M059J (cell line): ENCODE measurements at places on chromosomes 16 and 17.

DNA sequence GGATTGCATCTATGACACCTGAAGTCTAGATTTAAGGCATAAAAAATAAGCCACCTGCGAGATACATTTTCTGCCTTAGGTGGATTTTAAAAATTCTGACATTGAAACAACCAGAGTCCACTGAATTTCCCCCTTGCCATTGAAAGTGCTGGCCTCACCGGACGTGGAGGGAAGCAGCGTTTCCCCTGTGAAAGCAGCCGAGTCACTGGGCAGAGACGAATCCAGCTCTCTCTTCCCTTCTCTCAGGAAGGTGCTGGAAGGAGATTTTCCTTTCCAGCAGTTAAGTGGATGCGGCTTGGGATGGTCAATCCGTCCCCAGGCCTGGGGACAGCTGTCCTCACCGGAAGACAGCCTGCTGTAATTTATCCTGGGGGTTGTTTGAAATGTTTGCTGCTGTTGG, 270.9 kb upstream of the FOXF1 start:
- DNase-seq = no peak

DNA sequence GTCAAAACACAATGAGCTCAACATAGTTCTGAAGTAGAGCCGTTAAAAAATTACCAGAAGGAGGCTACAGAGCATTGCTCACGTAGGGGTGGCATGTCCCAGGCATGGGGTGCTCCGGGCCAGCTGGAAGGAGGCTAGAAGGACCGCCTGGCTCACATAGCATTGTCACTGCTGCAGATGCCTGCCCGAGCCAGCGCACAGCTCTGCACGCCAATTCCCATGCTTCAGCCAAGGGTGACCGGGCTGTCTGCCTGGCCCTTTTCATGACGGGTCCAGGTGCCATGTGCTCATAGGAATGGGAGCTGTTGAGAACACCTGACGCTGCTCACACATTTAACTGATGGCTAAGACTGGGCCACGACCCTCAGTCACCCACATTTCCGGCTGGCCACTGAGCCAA, 228.9 kb upstream of the FOXF1 start:
- no peak for DNase-seq

DNA sequence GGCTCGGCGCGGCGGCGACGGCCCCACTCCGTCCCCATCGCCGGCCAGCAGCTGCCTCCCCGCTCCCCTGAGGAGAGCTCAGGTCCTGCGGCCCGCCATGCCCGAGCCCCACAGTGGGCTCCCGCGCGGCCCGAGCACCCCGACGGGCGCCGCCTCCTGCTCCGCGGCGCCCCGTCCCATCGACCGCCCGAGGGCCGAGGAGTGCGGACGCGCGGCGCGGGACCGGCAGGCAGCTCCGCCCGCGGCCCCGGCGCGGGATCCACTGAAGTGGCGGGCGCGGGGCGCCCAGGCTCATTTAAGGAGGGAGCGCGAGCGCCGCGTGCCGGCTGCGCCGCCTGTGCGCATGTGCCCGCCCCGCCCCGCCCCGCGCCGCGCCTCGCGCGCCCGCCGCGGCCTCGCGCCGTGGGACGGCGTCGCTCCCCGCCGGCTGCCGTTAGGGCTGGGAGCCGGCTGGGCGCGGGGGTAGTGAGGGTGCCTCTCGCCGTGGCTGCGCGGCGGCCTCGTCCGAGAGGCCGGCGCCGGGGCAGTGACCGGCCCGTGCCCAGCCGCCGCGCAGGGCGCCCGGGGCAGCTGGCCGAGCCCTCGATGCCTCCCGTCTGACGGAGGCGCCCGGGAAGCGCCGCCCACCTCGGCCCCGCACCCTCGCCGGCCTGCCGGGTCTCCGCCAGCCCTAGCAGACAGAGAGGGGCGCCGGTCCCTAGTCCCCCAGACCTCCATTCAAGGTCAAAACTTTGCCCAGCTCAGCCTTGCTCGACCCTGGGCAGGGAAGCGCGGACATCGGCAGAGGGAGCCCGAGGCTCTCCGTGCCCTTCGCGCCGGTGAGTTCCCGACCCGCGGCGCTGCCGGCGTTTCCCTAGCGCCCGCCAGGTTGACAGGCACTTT, at the start of gene NETO2:
Gene NETO2 (minus strand): TSS at position 269 of the 882 bp plus-strand sequence. CDS start 333 bp downstream, outside the sequence.
- peak; percentile 65 for DNase-seq

- no peak for DNase-seq
These were observed 223.5 kb downstream of the CCDC182 start for GRCh38 chr17:57521606-57522005.

GRCh38 chr16:8899709-8900317, 17.7 kb downstream of the LITAFD start:
- DNase-seq = no peak

GRCh38 chr16:86277221-86277620, 233.1 kb upstream of the FOXF1 start:
- DNase-seq = no peak

DNA sequence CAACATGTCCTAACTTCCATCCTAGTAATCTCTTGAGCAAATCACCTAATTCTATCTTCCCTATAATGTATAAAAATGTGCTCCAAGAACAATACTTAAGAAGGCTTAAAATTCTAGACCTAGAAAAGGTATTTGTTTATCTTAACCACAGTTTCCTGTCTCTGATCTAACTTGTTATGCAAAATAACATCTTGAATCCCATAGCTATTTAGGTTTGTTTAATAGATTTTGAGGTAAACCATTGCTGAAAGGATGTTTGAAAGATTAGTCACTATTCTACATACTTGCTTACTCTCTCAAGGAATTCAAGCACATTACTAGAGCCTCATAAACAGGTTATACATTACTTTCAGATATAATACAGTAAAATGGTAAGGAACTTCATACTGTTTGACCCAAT, 13.0 kb downstream of the CA10 start:
- DNase-seq = peak; percentile 73

GRCh38 chr17:81422776-81423697, 27.8 kb downstream of the BAHCC1 start:
- peak; percentile 96 for DNase-seq

GRCh38 chr16:69330286-69331109, at the start of gene PDF:
Gene PDF, minus strand, starts transcription at chr16:69330588. Its CDS starts 18 bp downstream, at chr16:69330570.
- DNase-seq = peak; percentile 92
